SK-N-SH (cell line): ENCODE measurements at places on chromosomes 12 and 14. TPM values are rescaled to one million over a fixed set of nuclear protein-coding genes. Genes with fewer than 3 reads are reported as not detected.
A peak's percentile ranks its signal among the peaks of the same experiment; 100 is the strongest.

GRCh38 chr14:74735125-74735524, 22.2 kb downstream of the FCF1 start:
- DNase-seq: no peak

GRCh38 chr14:22837750-22838538, 1.6 kb downstream of the MMP14 start:
- no peak for DNase-seq

- DNase-seq: no peak
These were observed 10.9 kb downstream of the SERPINA11 start for GRCh38 chr14:94441531-94442205.

DNA sequence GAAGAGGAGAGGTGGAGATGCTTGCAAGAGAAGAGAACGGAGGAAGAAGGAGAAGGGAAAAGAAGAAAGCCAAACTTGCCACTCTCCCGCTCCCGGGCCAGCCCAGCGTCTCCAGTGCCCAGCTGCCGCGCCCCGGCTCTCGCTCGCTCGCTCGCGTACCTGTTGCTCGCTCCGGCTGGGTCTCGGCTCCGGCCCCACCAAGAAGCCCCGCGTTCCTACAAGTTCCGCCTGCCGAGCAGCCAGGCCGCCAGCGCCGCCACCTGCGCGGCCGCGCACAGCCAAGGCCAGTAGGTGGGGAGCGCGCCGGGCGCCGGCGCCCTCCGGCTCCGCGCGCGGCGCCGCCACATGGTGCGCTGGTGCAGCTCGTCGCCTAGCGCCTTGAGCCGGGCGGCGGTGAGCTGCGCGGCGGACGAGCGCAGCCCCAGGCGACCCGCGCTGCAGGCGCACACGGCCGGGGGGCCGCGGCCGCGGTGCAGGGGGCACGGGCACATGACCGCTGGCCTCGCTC, 370 bp downstream of the HRK start:
- DNase-seq: peak; percentile 83

DNA sequence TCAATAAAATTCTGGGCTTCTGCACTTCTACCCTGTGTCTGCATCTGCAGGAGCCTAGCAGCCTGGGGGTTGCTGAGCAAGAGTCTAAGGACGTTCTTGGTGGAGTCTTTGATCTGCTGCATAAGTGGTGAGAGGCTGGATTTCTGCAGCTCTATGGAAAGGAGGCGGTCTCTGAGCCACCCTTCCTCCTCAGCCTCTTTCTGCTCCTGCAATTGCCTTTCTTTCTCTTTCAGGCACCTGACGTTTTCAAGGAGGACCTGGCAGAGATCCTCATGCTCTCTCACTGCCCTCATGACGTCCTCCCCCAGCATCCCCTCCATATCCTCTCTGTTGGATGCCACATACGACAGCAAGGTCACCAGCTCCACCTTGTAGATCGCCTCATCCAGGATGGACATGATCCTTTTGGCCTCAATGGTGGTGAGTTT, 13.6 kb upstream of the TPCN1 start:
- no peak for DNase-seq

- DNase-seq: no peak
These were observed 886.5 kb upstream of the FLRT2 start for GRCh38 chr14:84643446-84643845.

DNA sequence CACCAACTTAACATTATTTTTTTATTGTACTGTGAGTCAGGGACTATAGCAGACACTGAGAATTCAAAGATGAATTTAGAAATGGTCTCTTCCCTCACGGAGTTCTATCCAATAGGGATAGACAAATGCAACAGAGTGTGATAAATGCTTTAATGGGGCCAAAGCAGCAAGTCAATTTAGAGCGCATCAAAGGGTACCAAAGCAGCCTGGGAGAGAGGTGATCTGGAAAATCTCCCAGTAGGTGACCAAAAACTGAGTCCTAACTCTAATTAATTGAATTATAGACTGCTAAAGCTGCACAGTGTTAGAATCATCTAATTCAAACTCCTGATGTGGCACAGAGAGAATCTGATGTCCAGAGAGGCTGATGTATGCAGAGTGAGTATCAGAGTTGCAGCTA, 2.6 kb downstream of the LIN7A start:
- no peak for DNase-seq

DNA sequence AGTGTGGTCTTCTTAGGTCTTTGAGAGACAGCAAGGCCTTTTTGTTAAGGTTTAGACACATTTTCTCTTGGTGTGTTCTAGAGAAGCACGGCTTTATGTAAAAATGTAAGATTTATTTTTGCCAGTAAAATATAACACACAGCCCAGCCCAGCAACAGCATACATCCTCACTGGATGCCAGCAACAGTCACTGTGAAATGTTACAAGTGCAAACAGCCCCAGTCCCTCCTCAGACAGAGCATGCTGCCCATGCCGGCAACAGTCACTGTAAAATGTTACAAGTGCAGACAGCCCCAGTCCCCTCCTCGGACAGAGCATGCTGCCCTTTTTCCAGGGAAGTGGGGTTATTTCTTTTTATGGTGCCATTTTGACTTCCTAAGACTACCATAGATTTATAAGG, 207.6 kb downstream of the CHST11 start:
- no peak for DNase-seq

DNA sequence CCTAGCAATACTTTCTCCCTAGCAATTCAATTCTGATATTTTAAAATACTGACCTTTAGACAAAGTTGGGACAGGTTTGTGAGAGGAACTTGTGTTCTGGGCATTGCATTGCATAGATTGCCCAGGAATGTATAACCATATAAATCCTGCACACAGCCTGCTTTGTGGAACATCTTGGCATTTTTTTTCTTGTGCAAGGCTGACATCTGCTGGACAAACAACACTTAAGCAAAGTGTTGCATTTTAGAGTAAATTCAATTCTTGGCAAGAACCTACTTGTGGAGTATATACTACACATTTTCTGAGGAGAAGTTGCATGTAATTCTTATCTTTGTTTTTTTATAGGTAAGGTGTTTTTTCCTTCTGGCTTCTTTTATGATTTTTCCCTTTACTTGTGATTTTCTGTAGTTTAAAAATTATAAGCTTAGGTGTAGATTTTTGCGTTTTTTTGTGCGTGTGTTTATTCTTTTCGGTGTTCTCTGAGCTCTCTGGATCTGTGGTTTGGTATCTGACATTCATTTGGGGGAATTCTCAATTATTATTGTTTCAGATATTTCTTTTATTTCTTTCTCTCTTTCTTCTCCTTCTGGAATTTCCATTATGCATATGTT, 26.4 kb downstream of the TESPA1 start:
- peak; percentile 26 for DNase-seq

The LPAR5 gene
- 0.03 and 0.05 TPM in 2 replicates for polyA plus RNA-seq

The CELA1 gene
- polyA plus RNA-seq: 0.05 TPM in 1 of 2 replicates, not detected in the other
